ENCODE measurements at places on chromosomes 12 and 14. TPM values are rescaled to one million over a fixed set of nuclear protein-coding genes. Genes with fewer than 3 reads are reported as not detected.

The B4GALNT1 gene
- 10.8 TPM for total RNA-seq

The CLEC4A gene
- not detected for total RNA-seq

- H3K36me3 ChIP-seq: no peaks in the 10 kb centered on the region
- H3K27me3 ChIP-seq: peaks cover 54% of the 10 kb centered on the region
- no peak overlapping the region for H3K4me3 ChIP-seq
- no peak for DNase-seq
- H3K27ac ChIP-seq: no peak overlapping the region
Measured at GRCh38 chr14:92510972-92511371, 2.6 kb upstream of the RIN3 start.

- no peaks in the 10 kb centered on the region for H3K36me3 ChIP-seq
- peaks cover 8% of the 10 kb centered on the region for H3K27me3 ChIP-seq
- no peak overlapping the region for H3K4me3 ChIP-seq
Measured at GRCh38 chr14:69014829-69015259, 35.7 kb upstream of the ACTN1 start.
